DMS79 (cell line): ENCODE measurements at places on chromosomes 11 and 22.
A peak's percentile ranks its signal among the peaks of the same experiment; 100 is the strongest.

GRCh38 chr11:65297026-65297672, 17.5 kb upstream of the CDC42EP2 start:
- no peak for DNase-seq

- no peak for DNase-seq
These were observed 737 bp downstream of the BCL2L13 start for GRCh38 chr22:17639247-17639741.

DNA sequence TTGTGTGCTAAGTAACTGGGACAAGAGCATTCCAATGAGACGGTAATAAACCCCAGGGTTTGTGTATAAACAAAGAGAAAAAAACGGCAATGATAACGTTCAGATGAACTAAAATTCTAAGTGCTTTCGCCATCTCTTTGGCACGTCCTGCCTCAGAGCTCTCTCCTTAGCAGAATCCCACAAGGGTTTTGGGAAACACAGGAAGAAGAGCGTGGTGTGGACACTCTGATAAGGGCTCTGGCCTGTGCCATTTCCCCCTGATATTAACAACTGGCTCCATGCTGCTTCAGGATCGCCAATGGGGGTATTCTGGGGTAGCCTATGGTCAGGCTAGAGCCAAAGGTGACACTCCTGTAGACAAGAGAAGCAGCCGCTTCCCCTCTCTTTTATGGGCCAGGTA, 18.4 kb downstream of the ABCC8 start:
- no peak for DNase-seq

- DNase-seq: no peak
These were observed 8.5 kb upstream of the DENND5A start for GRCh38 chr11:9273376-9274336.

- no peak for DNase-seq
These were observed 366.7 kb upstream of the TENM4 start for GRCh38 chr11:79807506-79807905.

GRCh38 chr11:107834995-107835394, 23.6 kb downstream of the SLC35F2 start:
- DNase-seq: no peak

- DNase-seq: no peak
These were observed 62.5 kb downstream of the KCNQ1 start for GRCh38 chr11:2507212-2507901.

GRCh38 chr11:12179019-12179418, 68.6 kb downstream of the MICAL2 start:
- DNase-seq: peak; percentile 49

- DNase-seq: no peak
These were observed 10.9 kb downstream of the CDC42BPG start for GRCh38 chr11:64833509-64833908.

DNA sequence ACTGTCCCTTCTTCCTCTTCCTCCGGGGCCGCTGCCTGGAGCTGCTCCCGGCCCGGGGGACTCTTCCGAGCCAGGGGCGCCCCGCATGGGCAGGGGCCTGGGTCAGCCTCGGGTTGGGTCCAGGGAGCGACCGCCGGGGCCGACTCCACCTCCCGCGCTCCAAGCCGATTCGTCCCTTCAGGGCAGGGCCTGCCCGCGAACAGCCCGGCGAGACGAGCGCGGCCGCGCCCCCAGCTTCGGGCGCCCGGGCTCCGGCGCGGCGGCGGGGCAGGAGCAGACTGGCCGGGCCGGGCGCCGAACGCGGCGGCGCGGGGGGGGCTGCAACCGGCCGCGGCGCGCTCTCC, at the start of gene LARGE1:
Gene LARGE1, minus strand, starts transcription at position 280 of the 344 bp plus-strand sequence.
- no peak for DNase-seq

GRCh38 chr11:87020336-87020735, 17.4 kb upstream of the TMEM135 start:
- no peak for DNase-seq

- DNase-seq: no peak
These were observed 30.2 kb downstream of the UQCR10 start for GRCh38 chr22:29797351-29797750.

DNA sequence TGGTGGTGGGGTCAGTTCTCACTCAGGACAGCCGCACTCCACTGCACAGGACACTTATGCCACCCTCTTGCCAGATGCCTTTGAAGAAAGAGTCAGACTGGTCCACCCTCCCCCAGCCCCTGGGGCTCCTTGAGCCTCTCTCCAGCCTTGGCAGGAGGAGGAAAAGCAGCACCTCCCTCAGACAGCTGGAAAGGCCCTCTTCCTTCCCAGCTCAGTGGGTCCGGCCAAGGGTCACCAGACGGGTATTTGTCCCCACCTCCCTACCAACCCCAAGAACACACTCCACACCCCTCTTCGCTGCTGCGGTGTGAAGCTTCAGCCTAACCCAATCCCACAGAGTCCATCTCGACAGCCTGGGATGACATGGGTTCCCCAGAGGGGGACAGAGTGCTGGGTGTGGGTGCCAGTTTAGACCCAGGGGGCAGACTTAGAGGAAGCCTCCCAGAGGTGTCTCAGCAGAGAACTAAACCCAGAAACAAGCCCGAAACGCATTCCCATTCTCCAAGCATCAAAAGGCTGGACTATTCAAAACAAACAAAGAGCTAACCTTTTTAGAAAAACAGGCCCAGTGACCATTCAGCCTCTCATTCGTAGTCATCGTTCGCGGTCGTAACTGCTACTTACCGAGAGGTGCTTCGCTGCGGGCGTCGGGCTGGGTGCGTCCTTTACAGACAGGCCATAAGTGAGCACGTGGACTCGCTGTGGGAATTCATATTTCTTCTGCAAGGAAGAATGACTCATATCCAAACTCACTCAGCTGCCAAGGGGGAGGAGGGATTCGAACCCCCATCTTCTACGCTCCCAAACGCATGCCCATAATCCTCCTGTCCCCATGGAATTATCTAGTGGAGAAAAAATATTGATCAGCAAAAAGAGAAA, 57.5 kb upstream of the ANO1 start:
- DNase-seq: no peak

DNA sequence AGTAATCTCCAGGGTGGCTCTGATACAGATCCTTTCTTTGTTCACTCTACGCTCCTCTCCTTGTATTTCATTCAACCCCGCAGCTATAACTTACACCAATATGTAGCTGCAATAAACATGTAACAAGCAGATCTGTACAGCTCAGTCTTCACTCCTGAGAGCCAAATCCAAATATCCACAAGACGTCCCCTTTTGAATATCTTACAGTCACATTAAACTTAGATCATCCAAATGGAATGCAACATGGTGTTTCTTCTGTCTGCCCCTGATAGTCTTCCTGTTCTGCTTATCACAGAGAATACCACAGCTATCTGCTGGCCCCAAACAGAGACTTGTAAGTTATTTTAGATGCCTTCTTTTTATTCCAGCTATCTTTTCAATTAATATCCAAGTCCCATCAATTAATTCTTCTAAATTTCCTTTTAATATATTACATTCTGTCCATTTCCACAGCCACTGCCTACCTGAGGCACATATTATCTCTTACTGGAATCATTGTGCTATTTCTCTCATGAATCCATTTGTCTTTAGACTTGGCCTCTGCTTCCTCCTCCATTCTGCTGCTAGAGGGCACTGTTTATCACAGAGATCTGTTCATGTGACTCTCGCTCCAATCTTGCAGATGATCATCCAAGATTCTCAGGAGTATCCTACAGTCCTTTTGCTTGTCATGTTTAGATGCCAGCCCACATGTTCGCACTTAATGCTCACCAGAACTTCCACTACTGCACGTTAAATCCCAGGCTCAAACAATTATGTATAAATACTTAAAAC, 908.6 kb downstream of the NTM start:
- no peak for DNase-seq

GRCh38 chr11:125918140-125918840, 14.0 kb downstream of the DDX25 start:
- no peak for DNase-seq

DNA sequence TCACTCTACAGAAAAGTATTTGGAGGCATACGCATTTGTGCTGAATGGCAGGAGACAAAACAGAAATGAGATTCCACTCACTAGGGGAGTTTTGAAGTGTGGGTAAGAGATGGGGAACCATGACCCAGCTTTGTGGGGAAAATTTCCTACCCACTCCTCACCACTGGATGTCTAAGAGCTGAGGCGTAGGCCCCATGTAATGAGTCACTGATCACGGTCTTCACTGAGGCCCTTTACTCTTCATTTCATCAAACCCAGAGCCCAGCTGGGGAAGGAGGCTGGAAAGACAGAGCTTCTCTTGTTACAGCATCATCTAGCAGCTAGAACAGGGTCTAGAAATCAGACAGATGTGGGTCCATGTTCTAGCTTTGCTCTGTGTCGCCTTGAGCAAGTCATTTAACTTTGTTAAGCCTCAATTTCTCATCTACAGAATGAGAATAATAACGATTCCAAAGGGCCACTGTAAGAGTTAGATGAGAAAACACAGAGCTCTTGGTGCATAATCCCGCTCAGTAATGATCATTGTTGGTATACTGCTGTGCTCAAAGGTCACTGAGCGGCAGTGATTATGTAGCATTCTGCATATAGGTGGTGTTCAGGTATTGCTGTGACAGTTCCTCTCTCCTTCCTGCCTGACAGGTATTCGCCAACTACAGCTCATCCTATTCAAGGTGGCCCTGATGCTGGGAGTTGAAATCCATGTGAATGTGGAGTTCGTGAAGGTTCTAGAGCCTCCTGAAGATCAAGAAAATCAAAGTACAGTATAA, 97.2 kb downstream of the MICAL2 start:
- no peak for DNase-seq

GRCh38 chr11:73350908-73351636, 25.1 kb upstream of the RELT start:
- peak; percentile 46 for DNase-seq

DNA sequence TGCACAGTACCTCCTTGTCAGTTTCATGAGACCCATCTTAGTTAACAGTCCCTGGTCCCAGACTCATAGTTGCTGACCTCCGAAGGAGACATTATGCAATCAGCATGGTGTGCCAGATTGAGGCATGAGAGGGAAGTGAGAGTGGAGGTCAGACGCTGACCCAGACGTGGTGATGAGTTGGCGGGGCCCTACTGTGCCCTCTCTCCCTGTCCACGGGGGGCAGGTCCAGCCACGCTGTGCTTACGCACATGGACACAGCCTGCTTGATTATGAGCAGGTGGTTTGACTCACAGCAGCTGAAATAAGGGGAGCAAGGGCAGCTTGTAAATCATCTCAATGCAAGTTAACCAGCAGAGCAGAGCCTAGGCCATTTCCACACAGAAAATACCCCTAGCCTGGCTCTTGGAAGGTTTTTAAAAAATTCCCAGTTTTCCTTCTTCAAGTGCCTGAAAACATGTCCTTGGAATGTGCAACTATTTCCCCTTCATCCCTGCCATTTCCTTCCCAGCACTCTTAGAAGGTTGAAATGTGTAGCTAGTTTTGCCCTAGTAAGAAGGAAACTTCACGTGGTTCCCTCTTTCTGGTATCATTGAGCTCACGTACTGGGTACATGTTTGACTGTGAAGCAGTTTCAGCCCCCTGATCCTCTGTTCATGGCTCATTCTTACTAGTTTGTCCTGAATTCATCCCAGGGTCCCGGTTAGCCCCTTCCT, 122.6 kb upstream of the SORL1-AS1 start:
- no peak for DNase-seq

DNA sequence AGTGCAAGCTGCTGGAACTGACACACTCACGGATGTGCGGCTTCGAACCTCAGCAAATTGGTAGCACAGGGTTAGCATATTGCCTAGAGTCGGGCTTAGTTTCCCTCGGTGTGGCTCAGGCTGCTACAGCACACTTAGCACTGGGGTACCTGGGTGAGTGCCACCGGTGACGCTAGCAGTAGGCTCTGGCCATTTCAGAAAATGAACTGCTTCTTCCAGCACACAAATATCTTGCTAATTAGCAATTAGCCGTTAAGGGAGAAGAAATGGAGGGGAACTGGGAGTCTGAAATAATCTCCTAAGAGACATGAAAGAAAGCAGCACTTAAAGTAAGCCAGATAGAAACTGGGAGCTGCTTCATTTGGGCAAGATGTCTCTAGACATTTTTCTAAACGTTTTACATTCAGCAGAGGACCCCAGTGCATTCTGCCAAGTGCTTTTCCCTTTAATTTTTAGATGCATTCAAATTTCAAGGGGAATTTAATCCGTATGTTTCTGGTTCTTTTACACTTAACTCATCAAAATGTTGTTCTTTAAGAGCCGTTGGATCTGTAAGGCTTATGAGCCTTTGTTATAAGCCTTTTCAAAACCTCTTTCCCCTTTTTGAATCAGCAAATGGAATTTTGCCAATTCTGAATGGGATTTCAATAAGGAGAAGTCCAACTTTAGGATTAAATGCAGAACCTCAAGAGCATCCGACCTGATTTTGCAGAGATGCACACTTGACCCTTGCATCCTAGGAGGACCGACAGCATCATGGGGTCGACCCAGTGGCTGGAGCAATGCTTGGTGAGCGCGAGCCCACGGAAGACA, 708.1 kb downstream of the NTM start:
- DNase-seq: peak; percentile 28

DNA sequence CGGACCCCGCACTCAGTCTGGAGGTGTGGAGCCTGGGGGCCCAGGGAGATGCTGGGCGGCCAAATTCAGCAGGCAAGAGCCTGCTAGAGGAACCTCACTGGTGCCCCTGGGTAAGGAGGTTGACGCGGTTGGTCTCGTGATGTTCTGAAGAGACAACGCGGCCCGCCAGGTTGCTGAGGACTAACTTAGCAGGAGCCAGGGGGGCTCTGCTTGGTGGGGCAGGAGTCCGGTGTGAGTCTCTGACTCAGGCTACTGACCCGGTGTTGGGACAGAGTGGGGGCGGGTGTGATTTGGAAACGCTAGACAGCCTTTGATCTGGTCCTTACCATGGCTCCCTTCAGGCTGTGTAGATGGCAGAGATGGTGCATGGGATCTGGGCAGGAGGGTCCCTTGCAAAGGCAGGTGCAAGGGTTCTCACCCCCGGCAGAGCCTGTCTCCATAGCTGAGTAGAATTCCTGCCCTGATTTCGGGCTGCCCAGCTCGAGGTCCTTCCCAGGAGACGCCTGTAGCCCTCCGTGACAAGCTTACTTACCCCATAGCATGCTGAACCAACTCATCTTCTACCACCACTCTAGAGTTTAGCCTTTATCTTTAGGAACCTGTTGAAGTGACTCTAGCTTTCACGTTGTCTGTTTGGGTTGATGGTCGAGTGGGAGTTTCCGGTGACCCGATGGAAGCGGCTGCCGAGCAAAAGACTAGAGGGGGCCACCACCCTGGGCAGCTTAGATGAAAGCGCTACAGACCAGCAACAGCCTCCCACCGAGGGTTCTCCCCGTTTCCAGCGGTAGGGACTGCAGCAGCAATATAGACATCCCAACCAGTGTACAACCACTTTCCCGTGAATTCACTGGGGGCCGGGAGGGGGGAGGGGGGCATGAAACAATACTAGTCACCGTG, 38.4 kb downstream of the KCNC1 start:
- DNase-seq: no peak

DNA sequence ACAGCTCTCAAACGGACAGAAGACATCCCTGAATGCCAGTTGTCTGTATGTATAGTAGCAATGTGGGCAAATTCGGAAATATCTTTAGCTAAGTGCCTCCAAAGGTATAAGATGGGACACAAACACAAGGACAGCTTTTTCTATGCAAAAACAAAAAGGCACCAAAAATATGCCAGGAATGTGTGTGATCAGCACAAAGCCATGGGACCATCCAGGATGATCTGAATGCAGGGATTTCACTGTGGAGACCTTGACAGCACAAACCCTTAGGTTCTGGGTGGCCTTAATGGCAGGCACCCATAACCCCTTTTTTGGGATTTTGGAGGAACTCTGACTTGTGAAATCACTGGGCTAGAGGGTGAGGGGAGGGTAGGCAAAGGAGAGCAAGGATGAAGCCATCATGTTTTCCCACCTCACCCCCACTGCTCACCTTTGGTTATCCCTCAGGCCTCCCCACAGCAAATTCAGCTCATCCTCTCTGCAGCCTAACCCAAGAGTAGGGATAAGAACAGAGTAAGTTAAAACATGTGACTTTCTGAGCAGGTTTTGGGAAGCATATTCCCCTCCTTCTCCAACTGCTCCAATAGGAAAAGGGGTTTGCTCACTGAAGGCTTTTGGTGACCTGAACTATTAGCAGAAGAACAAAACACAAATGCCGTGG, 154.6 kb downstream of the SNX19 start:
- DNase-seq: no peak
